Muscle of leg (tissue), 16 donors: ENCODE measurements at places on chromosomes 1 and 21.

DNA sequence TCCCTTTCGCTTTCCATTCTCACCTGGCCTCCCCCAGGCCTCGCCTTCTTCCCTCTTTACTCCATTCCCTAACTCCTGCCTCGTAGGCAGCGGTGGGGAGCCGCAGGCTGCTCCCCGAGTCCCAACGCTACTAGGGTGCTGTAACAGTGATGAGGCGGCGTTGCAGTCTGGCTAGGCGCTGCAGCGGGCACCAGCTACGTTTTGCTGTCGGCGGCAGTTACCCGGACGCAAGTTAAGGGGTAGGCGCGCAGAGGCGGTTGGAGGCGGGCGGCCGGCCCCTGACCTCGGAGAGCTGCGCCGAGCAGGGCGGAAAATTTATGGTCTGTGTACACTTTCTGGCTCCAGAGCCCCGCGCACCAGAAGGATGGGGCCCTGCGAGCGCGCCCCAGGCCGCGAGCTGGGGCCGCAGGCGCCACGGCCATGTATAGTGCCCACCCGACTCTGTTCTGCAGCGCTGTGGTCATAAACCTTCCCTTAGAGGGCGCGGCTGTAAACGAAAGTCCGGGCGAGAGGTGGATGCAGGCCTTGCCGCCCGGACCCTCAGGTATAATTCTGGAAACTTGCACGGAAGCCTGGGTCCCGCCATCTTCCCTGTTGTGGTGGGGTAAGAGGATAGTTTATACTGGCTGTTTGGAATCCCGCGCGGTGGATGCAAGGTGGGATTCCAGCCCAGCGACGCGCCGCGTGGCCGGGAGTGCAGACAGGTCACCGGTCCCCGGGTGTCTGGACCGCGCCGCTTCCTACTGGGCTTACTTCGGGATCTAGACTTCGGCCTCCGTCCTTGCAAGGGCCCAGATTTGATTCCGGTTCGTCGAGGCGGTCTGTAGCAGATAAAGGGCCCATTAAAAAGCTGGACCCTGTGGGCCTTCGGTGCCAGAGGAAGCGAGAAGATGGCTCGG is 15.0 kb downstream of the HLX start:
- DNase-seq: no peak

DNA sequence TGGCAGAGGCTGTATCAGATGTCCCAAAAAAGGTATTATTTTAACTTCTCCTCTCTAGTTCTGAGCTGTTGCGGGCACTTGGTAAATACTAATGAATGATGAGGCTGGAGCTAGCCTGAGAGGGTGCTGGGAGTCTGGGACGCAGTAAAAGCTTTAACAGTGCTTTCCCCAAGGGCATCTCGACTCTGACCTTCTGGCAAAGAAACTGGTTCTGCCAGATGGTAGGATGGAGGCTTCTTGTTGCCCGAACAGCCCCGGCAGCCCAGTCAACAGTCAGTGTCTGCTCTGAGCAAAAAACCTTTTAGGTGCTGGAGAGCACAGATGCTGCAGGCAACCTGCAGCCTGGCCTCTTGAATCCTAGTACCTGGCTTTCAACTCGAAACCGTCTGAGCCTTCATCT is 2.5 kb upstream of the PNRC2 start:
- no peak for DNase-seq

DNA sequence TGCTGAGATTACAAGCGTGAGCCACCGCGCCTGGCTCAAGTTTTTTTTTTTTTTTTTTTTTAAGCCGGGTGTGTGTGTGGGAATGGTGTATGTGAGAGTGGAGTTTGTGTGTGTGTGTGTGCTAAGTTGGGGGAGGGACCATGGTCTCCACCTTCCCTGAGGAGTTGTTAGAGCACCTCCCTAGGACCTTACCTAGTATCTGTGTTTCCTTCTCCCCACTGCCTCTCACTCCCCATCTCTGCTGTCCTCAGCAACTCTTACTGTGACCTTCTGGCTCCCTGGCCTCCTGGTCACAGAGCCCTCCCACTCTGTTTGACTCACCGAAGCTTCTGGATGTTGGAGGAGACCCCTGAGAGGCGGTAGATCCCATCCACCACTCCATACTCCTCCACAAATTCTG is 10.4 kb downstream of the ARHGAP30 start:
- no peak for DNase-seq

DNA sequence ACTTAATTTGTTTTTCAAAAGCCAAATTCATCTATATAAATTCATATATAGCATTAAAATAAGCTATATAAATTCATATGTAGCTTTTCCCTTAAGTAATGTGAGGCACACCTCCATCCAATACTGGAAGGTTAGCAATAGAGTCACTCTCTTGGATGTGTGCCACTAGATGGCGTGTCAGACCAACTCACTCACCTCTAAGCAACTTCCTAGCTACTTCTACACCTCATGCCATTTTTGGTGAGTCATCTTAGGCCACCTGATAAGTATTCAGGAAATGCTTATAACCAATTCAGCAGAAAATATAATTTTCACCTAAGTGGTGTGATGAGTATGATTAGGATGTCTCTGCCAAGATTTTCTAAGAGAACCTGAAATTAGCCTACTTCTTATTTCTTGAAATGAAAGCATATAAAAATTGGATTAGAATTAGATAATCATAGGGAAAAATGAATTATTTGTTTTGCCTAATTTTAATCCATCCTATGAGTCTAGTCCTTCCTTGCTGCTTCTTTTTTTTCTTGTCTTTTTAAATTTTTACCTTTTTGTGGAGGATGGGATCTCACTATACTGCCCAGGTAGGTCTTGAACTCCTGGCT is 34.4 kb upstream of the TADA1 start:
- peak; percentile 68 for DNase-seq

DNA sequence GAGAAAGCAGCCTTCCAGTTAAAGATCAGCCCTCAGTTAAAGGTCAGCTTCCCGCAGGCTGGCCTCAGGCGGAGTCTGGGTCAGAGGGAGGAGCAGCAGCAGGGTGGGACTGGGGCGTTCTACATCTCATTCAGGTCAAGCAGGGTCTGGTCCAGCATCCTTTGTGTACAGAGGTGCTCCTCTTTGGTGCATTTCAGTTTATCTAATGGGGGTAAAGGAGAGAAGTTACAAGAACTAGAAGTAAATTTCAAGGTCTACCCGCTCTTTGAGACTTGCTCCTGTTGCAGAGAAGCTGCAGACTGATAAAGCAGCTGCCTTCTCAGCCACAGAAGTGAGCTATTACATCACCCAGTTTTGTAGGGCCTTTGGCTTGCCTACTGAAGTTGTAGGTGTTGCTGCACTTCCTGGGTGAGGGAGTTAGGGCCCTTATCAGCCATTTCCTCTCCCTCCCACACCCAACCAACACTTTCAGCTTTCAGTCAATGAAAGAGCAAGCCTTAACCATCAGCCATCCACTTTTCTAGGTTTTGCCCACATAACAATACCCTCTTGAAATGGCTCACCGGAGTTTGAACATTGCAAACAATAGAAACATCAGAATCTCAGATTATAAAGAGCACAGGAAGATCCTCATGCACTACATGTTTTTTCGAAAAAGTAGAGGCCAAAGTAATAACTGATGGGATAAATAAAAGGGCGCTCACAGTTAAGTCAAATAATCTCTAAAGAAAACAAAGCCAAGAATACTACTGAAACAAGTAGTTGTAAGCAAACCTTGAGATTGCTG is 2.8 kb upstream of the NUP210L start:
- no peak for DNase-seq

DNA sequence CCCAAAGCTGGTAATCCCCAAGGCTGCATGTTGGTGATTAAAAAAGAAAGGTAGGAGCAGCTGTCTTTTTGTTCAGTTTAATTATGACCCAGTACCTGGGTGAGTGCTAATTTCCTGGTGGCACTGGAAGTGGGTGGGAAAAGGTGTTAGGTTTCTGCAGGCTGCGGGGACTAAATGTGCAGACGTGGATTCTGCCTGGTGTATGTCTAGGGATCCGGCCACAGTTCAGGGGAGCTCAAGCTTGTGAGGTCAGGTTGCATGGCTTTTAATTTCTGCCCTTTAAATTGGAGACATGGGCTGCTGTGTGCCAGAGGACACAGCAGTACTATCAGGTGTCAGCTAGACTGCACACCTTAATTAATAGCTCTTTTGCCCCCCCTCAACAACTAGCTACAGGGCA is 20.3 kb upstream of the TBX19 start:
- DNase-seq: no peak

DNA sequence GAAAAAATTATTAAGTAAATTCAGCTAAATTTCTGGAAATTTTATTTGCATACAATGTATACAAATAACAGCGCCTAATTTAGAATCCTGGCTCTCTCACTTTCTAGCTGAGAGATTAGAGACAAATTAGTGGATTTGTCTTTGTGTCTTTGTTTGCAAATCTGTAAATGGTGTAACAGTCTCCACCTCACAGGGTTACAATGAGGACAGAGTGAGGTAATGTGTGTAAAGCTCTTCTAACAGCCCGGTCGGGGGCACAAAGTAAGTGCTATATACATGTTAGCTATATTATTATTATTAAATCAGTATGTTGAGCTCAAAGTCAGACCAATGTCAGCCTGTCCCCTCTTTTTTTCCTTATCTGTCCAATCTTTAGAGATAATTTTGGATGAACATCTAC is 5.0 kb upstream of the ADAMTSL4 start:
- DNase-seq: peak; percentile 78

DNA sequence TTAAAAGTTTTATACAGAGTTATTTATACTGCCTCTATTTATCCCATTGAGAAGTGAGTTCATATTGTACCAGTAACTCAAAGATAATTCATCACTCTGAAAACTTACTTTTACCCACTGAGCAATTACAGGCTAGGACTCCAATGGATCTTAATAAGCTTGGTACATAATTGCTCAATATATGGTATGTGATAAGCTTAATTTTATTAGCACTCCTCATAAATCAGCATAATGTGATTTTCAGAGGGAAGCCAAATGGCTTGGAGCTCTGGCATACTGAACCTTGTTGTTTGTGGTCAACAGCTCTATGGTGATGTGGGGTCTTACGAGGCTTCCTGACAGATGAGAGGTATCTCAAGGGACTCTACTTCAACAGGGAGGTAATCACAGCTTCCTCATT is 26.3 kb downstream of the ADAM30 start:
- no peak for DNase-seq

DNA sequence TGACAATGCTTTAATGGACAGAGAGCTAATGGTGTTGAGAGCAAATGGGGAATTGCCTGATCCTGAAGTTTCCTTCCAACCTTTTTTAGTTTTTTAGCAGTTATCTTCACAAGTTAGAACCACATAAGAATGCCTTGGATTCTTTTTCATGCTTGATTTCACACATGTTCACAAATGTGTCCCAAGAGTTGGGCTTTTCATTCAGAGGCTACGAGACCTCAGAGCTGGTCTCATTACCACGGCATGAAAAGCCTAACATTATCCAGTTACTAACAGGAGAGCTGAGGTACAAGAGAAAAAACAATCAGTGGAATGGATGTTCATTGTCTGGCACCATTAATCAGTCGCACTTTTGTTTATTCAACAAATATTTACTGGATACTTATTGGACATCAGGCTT is 340.6 kb downstream of the ZNF326 start:
- DNase-seq: no peak

- peak; percentile 91 for DNase-seq
Observed at GRCh38 chr1:1080122-1080757, 6.1 kb upstream of the RNF223 start.

DNA sequence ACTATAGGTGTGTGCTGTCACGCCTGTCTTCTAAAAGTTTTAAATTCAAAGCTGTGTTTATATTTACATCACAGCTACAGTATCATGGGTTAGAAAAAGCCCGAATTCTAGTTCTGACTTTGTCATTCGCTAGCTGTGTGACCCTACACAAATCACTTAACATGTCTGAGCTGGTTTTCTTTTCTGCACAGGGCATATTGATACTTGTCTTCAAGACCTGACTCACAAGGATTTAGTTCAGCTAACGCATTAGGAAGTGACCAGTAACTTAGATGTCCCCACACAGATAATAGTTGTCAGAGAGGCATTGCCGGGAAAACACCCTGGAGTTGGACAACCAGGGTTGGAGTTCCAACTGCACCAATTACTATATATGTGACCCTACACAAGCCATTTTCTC is 25.9 kb downstream of the GIPC2 start:
- no peak for DNase-seq

- DNase-seq: no peak
Observed at GRCh38 chr1:164155347-164155746, 403.6 kb upstream of the PBX1 start.

- no peak for DNase-seq
Observed at GRCh38 chr1:116001739-116002487, 25.6 kb downstream of the SLC22A15 start.

- peak; percentile 74 for DNase-seq
Observed at GRCh38 chr1:13960375-13960987, 260.5 kb downstream of the PRDM2 start.

- DNase-seq: no peak
Observed at GRCh38 chr21:42850866-42851391, 28.4 kb downstream of the WDR4 start.

GRCh38 chr1:184823080-184823479 is 68.4 kb upstream of the EDEM3 start:
- peak; percentile 70 for DNase-seq

DNA sequence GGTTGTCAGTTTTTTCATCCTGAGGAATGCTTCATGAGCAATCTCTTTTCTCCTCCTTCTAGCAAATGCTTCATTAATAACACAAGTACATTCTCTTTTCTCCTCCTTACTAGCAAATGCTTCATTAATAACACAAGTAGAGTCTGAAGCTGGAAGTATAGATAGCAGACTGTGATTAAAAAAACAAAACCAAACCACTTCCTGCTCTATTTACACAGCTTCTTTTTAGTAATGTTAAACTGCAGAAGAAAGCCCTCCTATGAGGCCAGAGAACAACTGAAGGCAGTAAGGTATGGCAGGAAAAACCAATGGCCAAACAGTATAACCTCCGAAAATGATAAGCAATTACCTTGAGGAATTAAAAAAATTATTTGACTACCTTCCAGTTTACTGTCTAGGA is 90.1 kb downstream of the ZSWIM5 start:
- no peak for DNase-seq

GRCh38 chr1:41538741-41539417 is 54.4 kb upstream of the EDN2 start:
- no peak for DNase-seq

DNA sequence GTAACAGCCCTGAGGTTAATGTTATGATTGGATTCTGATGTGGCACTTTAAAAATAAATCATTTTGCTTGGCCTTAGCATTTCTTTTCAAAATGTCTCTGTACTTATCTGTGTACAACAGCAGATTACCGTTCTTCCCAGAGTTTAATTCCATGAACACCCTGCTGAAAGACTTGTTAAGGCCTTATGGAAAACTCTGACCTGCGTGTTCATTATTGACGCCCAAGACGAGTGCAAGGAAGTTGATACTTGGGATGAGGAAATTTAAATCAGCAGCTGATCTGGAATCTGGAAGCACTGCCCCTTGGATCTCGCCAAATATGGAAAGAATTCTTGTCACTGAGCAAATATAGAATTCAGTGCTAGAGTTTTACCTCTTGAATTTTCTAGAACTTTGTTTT is 6.7 kb downstream of the ERG start:
- DNase-seq: peak; percentile 40

GRCh38 chr1:211352985-211353515 is 26.4 kb downstream of the TRAF5 start:
- DNase-seq: no peak

DNA sequence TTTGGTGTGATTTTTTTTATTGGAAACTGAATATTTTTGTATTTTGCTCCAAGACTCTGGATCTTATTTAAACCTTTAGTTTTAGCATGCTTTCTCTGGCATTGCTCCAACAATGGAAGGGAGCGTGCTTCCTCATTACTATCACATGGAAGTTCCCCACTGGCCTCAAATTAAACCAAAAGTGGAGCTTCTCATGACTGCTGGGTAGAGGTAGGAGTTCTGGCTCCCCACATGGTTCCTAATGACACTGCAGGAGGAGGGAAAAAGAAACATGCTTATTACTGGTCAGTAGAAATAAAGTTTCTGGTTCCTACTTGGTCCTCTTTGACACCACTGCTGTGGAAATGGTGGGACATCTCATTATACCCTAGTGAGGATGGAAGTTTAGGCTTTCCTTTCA is 310.5 kb downstream of the PTGER3 start:
- peak; percentile 12 for DNase-seq
